ENCODE measurements at places on chromosomes 4 and X.

DNA sequence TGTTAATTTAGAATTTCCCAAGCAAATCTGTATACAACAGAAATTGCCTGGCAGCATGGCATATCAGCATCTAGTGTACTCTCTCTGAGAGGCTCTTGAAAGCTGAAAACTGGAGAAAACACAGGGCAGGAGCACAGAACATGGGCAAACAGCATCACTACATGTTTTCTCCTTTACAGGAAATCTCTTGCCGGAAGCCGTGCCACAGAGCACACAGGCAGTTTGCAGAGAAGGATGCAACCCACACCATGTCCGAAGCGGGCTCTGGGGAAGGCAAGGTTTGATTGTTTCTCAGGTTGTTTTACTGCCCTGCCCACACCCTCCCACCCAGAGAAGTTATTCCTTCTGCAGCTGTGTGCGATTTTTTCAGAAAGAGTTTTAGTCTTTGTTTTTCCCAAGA lies 41.1 kb upstream of the FAM9C start:
- no peak for DNase-seq

DNA sequence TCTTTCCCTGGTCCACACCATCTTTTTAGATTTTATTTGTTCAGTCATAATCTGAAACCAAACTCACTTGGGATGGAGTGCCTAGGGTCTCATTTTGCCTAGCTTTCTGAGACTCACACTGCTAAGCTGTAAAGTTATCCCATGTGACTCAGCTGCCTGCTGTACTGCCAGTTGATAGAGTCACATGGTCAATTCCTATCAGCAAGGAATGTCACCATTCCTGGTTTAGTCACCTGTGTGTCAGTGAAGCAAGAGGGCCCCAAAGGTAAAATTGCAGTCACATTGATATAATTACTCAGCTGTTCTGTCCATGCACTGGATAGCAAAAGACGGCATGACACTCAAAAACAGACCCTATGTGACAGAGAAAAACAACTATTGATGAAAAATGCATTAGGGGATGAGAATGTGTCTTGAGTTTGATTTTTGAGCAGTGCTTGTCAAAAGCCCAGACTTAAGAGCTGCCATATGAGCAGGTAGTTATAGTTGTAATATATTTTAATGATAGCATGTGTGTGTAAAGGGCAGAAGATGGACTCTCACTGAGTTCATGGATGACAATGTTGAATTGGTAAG lies 413.2 kb downstream of the PPARGC1A start:
- DNase-seq = no peak

GRCh38 chr4:106981431-106981830 lies 54.7 kb downstream of the DKK2 start:
- DNase-seq = no peak

- DNase-seq = no peak
These were observed 35.7 kb upstream of the ADAM29 start for GRCh38 chr4:174882317-174882992.

DNA sequence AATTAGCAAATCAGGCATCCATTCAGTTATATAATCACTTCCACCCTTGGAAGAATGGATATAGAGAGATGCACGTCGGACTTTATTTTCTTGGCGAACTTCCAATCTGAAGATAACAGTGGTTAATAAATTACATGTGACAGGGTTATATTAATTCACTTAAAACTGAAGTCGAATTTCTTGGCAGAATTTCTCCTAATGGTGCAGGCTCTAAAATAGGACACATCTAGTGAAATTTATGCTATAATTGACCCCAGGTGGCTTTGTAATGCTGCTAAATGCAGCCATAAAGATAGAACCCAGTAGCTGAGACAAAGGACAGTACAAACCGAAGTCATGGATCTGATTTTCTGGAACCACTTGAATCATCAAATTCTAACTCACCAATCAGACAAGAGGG lies 20.8 kb upstream of the SLC10A4 start:
- DNase-seq = no peak

DNA sequence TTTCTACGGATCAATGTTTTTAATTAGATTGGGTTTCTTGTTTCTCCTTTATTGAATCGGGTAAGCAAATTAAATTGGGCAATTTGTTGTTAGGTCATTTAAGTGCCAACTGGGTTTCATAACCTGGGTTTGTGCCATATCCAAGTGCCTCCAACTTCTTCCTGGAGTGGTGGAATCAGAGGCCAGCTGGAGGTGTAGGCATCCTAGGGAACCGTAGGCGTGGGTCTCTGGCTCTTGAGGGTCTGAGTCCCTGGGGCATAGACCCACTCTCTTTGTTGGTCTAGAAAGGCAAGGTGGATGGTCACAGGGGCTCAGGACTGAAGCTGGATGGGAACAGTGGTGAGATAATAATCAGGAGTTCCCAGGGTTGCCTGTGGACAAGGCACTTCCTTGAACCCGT lies 18.3 kb downstream of the CNGA2 start:
- no peak for DNase-seq

DNA sequence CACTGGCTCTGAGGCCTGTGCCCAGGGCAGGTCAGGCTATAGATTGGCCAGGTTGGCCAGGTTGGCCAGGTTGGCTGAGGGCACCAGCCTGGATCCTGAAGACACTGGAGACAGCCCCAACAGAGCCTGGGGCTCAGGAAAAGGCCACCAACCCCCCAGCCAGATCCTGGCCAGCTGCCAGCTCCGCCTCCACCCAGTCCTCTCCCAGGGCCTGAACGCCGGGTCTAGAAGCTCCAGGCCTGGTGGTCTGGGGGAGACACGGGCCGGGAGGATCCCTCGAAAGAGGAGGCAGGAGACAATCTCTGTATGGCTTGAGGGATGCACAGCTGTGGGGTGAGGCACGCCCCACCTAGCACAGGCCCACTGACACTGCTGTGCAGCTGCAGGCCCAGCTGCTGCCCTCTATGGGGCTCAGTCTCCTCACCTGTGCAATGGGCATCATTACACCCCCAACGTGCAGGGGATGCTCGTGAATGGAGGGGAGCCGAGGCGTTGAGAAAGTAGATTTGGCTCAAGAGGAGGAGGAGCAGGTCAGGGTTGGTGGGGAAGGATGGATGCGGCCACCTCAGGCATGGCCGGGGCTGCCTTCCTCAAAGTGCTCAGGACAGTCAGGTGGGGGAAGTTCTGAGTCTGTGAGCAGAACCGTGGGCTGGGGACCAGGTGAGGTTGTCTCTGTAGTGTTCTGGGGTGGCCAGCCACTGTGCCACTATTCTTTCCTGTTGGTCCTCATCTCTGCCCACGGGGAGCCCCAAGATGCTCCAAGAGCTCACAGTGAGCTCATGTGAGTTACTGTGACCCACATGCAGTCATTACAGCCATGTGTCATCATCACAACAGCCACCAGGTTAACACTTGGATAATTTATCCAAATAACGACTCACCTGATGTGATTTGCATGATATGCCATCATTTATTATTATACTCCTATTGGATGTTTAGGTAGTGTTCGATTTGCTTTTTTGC lies 10.8 kb upstream of the GAGE10 start:
- no peak for DNase-seq

- DNase-seq = no peak
These were observed 168.3 kb upstream of the PUDP start for GRCh38 chrX:7316280-7316679.

GRCh38 chrX:135256923-135257322 lies 5.1 kb downstream of the ETDA start:
- DNase-seq = no peak

DNA sequence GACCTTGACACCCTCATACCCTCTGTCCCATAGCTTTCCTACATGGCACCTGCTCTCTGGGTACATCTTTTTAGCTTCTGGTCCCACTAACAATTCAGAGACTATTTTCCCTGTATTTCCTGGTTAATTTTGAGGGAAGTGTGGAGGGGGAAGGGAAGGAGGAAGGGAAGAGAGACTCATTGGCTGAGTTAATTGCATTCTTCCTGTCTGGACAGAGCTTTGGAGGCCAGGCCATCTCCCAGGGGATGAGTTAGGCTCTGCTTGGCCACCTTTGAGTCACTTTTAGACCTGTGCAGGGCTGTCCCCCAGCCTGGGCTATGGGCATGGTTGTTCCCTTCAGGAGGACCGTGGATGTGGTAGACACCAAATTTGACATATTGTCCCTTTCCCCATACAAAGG lies 167.9 kb upstream of the PGRMC2 start:
- DNase-seq = no peak

DNA sequence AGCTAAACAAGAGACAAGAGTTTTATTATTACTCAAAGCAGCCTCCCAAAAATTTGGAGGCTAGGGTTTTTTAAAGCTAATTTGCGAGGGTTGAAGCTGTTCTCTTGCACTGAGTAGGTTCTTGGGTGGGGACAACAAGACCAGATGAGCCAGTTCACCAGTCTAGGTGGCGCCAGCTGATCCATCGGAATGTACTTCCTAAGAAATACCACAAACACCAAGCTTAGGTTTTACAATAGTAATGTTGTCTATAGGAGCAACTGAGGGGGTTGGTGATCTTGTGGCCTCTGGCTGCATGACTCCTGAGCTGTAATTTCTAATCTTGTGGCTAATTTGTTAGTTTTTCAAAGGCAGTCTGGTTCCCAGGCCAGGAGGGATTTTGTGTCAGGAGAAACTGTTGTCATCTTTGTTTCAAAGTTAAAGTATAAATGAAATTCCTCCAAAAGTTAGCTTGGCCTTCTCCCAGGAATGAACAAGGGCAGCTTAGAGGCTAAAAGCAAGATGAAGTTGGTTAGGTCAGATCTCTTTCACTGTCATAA lies 130.6 kb downstream of the SLC7A11 start:
- DNase-seq = no peak

GRCh38 chrX:140949233-140949632 lies 53.2 kb upstream of the SPANXB1 start:
- DNase-seq = no peak

- DNase-seq = no peak
These were observed 69.6 kb upstream of the CXorf66 start for GRCh38 chrX:140034916-140035315.

DNA sequence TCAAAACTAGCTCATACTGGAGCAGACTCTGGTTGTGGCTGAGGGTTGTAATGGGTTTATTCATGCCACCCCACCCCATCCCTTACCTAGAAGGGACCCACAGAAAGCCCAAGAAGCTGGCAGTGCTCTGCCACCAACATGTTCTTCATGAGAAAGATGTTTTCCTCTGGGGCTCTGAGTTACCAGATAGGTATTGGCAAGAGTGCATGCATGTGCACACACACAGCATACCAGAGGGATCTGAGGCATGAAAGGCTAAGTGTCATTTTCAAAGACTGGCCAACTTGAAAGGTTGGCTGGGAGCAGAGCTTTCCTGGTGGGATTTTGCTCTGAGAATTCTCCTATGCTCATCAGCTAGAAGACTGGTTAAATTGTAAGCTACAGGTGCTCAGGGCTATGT lies 65.2 kb downstream of the PHOX2B start:
- DNase-seq = no peak

GRCh38 chr4:98166025-98166730 lies 22.9 kb upstream of the STPG2 start:
- no peak for DNase-seq

GRCh38 chrX:6770936-6771335 lies 236.0 kb upstream of the VCX3A start:
- DNase-seq = no peak

GRCh38 chr4:111435986-111436744 lies 709.1 kb upstream of the FAM241A start:
- no peak for DNase-seq

GRCh38 chr4:99947608-99948007 lies 1.2 kb upstream of the DNAJB14 start:
- no peak for DNase-seq

DNA sequence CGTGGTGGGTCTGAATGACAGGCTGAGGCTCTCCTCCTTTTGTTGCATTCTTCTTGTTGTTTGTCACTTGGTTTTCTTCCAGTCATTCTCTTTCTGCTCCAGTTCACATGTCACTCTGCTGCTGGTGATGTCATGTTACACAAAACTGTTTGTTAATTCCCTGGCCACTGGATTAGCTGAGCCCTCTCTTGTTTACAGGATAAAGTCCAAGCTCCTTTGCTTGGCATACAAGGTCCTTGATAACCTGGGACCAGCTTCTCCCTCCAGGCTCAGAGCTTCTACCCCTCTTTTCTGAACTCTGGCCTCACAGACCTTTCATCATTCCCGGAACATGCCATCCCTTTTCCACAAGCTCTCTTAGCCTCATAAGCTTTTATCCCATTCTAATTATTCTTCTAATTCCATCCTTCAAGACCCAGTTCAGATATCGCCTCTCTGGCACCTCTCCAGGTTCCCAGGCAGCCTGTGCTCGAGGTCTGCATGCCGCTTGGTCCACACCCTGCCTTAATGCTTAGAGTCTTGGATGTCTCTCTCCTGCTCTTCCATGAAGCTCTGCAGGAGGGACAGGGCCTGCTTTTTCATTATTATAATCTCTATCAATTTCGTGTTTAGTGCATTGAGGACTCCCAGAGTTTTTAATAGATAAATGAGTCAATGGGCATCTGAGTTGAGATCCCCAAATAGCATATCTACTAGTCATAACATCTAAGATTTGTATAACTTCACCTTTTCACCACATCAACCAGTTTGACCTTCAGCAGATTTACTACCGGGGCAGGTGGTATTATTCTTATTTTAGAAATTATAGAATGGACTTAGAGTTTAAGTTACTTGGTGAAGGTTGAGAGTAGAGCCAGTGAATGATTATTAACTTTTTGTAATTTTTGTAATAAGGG lies 98.7 kb downstream of the TMEM131L start:
- DNase-seq = no peak

DNA sequence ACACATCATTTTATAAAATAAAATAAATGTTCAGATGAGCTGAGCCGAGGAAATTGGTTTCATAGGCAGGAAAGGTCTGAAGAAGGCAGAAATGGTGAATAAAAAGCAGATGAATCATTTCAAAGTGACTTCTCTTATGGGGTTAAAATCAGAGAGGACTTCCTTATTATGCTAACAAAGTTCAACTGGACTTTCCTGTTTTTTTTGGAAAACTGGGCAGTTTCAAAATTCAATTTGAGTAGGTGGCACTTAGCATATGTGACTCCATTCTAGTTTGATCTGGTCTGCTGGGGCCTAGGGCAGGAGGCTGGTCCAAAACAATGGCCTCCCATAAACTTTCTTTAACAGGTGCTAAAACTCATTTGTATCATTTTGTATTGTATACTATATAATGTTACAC lies 1794.9 kb upstream of the TENM3 start:
- DNase-seq = no peak

GRCh38 chrX:70293621-70294020 lies 3.7 kb downstream of the KIF4A start:
- no peak for DNase-seq

DNA sequence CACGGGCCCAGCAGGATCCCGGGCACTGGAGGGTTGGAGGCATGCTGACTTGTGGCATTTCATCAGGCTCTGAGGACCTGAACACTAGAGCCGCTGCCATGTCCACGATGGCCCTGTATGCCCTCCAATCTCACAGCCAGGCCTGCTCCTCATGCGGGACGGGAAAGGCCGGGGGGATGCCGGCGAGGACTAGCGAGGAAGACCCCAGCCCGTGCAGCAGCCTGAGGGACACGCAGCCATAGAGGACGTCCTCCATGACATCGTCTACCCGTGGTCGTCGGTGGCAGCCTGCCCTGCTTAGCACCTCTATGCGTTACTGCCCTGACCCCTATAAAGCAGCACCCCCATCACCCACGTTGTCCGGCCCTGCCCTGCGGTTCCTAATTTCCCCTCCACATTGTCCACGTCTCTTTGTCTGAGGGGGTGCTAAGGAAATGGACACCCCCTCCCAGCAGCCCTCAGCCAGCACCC lies 32.6 kb downstream of the HMX1 start:
- DNase-seq = no peak

GRCh38 chr4:151418385-151418784 lies 9.4 kb downstream of the FHIP1A start:
- DNase-seq = no peak

GRCh38 chr4:47251348-47252135 lies 212.0 kb downstream of the COMMD8 start:
- DNase-seq = no peak

- DNase-seq = no peak
These were observed 215.8 kb upstream of the RASGEF1B start for GRCh38 chr4:81687471-81687870.
